ENCODE measurements at places on chromosomes 11 and 22.

DNA sequence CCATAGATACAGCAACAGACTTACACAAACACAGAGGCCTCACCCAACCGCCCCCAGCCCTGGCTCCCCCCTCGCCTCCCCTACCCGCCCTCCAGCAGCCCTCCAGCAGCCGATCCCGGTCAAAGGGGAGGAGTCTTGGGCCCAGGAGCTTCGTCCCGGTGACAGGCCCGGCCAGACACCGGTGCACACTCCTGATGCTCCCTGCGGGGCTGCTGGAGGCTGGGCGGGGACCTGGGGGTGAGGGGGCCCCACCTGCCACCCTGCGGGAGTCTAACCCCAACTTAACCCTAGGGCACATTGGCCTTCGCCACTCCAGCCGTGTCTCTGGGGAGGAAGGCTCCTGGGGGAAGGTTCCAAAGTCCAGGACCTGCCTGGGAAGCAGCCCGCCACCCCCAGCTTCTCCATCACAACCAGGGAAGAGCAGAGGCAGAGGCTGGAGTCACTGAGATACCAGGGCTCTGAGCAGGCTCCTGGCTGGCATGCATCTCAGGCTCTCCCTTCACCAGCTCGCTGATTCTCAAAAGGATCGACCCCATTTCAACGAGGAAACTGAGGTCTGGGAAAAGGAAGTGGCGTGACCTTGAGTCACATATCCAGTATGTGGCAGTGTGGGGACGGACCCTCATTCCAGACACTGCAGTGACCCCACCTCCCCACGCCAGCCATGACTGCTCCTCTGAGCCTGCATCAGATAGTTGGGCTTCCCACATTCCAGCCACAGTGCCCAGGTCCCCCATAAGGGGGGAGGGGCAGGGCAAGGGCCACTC is 14.4 kb downstream of the BCL9L start:
- DNase-seq: peak; percentile 65

DNA sequence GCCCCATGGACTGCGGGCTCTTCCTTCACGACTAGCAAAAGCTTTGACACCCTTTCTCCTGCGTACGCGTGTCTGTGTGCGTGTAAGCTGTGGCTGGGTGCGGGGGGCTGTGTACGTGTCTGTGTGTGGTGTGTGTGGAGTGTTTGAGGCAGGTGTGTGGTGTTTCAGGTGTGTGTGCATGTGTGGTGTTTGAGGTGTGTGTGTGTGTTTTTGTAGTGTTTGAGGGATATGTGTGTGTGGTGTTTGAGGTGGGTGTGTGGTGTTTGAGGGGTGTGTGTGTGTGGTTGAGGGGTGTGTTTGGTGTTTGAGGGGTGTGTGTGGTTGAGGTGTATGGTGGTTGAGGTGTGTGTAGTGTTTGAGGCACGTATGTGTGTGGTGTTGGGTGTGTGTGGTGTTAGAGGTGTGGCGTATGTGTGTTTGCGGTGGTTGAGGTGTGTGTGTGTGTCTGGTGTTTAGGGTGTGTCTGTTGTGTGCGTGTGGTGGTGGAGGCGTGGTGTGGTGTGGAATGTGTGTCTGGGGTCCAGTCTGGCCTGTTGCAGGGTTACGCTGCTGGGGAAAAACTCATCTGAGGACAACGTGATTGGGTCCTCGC is 687 bp upstream of the ARSA start:
- no peak for DNase-seq

DNA sequence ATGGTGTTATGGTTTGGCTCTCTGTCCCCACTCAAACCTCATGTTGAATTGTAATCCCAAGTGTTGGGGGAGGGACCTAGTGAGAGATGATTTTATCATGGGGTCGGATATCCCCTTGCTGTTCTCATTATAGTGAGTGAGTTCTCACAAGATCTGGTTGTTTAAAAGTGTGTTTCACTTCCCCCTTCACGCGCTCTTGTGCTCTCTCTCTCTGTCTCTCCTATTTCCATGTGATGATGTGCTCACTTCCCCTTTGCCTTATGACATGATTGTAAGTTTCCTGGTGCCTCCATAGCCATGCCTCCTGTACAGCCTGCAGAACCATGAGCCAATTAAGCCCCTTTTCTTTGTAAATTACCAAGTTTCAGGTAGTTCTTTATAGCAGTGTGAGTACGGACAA is 765.1 kb downstream of the KCNA4 start:
- no peak for DNase-seq

- no peak for DNase-seq
Observed at GRCh38 chr22:49044091-49044490, 783.6 kb downstream of the BRD1 start.

GRCh38 chr22:39806109-39806508 is 87.5 kb downstream of the ENTHD1 start:
- no peak for DNase-seq

GRCh38 chr11:79417069-79417920 is 23.5 kb downstream of the TENM4 start:
- no peak for DNase-seq

DNA sequence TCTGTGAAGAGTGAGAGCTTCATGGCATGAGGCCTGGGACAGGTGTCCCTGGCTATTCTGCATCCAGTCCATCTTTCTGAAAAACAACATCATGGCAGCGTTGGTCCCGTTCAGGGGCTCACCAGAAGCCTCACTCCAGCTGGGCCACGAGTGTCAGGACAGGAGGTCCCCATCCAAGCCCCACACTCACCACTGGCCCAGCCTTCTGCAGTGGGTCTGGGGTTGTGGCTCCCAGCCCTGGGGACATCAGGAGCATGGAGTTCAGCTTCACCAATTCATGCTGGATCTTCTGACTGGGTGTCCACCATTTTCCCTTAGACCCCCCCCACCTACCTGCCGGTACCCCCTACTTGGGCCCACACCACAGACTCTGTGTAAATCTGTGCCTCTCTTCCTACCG is 400.3 kb downstream of the BRD1 start:
- DNase-seq: no peak

- DNase-seq: no peak
Observed at GRCh38 chr22:44145544-44145943, 35.2 kb upstream of the PARVG start.

DNA sequence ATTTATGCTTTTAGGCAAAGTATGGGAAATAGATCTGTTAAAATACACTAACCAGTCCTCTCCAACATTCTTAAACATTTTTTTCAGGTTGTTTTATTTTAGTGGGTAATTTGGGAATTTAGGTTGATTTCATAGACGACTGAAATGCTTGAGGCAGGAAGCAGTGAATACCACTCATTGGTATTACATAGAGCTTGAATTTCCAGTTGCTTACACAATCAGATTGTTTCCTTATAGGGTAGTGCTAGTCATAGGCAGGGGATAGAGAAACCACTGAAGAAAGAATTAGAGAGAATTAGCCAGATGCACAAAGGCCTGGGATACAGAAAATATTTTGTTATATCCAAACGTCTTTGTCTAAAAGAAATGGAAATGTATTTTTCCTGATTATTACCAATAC is 23.9 kb upstream of the LYVE1 start:
- peak; percentile 91 for DNase-seq

DNA sequence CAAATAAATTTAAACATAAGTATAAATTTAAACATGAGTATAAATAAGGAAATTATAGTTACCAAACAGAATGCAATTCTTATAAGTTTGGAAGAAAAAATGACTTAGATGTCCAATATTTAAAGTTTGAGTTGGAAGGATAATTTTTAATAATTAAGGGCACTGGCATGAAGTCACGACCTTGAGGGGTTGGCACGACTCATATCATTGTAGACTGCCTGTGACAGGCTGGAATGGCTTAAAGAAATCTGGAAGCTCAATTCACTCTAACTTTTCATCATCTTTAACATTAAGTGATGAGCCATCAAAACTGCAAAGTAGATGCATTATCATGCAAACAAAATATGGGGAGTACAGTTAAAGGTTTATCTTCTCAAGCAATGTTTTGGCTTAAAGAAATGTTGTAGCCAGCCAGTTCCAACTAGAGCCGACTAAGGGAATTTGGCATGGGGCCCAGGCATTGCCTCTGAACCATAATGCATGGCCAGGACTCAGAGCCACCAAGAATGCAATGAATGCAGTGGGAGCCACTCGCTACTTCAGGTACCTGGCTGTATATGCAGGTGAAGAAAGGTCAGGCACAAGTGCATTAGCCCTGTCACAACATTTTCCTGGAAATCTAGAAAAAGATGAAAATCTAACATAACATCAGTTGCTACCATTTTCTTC is 33.4 kb downstream of the PGR start:
- peak; percentile 31 for DNase-seq

GRCh38 chr22:44888491-44889254 is 121.1 kb downstream of the PHF21B start:
- DNase-seq: no peak

- no peak for DNase-seq
Observed at GRCh38 chr11:33384220-33384619, 127.0 kb downstream of the HIPK3 start.

GRCh38 chr11:114088836-114089235 is 29.3 kb downstream of the ZBTB16 start:
- no peak for DNase-seq

GRCh38 chr22:41458161-41458728 is 10.2 kb downstream of the PHF5A start:
- DNase-seq: no peak

DNA sequence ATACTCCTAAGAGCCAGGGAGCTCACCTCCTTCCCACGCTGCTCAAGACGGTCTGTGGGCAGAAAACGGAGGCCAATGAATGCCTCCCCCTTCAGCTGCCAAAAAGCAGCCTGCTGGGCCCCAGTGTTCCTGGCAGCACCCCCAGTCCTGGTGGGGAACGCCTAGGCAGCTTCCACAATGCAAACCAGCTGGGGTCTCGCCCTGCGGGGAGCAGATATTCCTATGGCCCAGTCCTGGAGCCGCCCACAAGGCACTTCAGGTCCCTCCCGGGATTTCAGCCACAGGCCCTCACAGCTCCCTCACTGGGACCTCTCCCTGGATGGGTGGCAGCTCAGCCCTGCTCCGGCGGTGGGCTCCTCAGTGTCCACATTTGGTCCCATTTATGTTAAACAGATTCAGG is 29.2 kb downstream of the A4GALT start:
- DNase-seq: no peak

DNA sequence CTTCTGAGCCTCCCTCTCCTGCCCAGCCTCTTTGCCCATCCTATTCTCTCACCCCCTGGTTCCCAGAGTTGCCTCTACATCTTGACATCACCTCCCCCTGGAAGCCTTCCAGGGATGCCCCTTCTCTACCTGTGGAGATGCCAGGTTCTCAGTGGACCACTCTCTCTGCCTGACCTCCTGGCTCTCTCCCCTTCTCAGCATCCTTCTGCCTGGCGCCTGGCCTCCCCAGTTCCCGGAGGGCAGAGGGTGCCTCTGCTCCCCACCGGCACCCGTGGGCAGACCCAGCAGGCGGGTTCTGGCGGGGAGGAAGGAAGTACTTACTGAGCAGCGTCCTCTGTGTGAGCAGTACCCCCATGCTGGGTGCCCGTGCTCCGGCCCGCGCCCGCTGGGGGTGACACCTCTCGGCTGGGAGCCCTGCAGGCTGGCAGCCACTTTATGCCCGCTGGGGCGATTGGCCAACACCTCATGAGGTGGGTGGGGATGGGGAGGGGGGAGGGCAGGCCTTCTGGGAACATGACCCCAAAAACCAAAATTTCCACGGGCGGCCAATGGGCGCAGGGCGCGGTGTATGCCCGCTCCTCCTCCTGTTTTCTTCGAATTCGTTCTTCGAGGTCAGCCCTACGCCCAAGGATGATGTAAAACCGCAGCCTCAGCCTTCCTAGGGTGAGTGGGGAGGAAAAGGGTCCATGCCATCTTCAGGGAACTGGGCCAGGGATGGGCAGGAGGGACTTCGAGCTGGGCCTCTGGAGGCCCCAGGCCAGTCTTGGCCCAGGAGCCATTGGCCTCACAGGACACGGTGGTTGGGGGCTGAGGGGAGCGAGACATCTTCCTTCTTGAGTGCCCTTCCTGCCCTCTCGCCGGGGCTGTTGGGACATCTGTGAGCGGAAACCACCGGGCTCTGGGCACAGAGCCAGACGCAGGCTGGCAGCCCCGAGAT is at the start of gene OSM:
TSS of gene OSM (minus strand) at position 407 of the 937 bp plus-strand sequence. CDS start at position 355, 52 bp downstream.
- DNase-seq: no peak

DNA sequence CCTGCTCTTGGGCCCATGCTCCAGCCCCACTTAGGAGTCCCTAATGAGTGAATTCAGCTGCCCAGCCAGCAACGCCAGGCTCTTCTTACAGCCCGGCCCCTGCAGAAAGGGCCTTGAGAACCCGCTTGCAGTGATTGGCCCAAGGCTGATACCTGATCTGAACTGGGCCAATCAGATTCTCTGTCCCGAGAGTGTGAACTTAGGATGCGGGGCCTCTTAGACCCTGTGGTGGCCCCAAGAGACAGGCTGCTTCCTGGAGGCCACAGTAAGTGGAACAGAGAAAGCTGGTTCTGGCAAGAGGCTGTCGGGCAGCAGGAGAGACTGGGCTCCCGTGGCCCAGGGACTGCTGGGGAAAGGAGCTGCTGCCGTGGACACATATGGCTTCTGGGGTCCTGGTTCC is 11.5 kb downstream of the VSTM5 start:
- DNase-seq: no peak

DNA sequence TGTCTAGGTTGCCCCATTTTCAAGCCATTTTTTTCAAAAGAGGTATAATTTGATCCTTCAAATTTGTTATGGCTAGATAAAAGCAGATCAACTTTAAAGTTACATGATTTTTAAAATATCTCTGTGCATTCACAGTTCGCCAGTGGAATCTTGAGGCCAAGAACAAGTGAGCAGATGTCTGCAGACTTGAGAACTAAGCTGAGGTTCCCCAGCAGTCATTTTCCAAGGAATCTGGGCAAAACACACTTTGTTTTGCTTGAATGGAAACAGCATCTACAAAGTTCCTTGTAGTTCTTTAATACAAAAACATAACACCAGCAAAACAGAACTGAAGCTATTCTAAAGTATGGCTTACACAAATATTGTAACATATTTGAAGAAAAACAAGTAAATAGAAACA is 7.7 kb downstream of the MPPED2 start:
- no peak for DNase-seq

- no peak for DNase-seq
Observed at GRCh38 chr11:83181815-83182214, 11.7 kb upstream of the ANKRD42 start.

GRCh38 chr22:39419096-39419495 is 19.5 kb downstream of the TAB1 start:
- DNase-seq: no peak

GRCh38 chr11:44831605-44832394 is 105.0 kb downstream of the TSPAN18 start:
- DNase-seq: no peak

DNA sequence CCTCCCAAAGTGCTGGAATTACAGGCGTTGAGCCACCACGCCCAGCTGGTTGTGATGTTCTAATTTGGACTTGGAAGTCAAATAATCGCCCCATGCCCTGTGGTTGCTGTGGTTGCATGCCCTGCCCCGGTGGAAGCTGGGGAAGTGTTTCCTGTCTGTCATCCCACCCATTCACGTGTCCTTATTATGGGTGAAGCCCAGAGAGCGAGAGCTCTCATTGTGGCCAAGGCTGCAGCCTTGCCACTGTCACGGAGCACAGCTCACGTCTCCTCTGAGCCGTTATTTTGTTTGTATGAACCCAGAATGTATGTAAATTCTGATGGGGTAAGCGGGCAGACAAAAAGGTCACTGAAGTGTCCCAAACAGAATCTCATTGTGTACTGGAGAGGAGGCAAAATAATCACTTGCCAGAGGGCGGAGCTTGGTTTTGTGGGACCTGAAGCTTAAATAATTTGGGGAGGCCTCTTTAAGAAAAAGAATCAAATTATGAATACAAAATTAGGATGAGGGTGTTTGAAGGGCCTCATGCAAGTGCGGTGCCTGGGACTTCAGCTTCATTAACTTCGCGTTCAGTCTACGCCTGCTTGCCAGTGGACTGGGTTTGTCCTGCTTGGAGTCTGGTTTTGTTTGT is 25.8 kb upstream of the TREH start:
- no peak for DNase-seq
